ENCODE measurements at places on chromosomes 13 and 19.

GRCh38 chr19:38845374-38846024 is 4.3 kb downstream of the HNRNPL start:
- DNase-seq = no peak

GRCh38 chr13:36965767-36966166 is 33.4 kb downstream of the ALG5 start:
- no peak for DNase-seq

DNA sequence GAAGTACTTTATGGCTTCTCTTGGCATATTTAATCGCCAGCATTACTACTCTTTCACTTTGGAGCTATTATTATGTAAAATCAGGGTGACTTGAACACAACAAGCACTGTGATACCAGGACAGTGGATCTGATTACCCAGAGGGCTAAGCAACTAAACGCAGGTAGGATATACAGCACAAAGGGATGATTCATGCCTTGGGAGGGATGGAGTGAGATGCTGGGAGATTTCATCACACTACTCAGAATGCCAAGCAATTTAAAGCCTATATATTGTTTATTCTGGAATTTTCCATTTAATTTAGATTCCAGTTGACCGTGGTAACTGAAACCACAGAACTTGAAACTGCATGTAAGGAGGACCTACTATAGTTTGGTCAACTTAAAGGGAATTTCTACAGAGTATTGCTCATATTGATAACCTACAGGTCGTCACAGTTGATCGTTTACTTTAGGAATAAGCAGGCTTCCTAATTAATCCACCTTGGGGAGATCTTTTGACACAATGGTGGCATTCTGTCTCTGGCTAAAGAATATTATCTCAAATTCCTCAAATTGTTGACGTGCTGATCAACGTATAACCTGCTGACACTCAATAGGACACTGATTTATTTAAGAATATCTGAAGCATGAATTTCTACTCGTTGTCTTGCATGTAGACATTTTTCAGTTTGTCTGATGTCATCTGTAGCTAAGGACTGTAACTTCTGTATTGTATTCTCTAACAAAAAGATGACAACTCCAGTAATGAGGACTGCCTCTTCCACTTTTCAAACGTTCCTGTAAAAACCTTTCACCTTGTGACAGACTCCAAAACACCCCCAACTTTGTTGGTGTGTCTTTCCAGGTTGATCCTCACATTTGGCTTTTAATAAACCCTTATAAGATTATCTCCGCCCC is 254.2 kb downstream of the GPC5 start:
- DNase-seq = no peak

GRCh38 chr19:40724855-40725254 is 7.9 kb downstream of the ITPKC start:
- DNase-seq = no peak

DNA sequence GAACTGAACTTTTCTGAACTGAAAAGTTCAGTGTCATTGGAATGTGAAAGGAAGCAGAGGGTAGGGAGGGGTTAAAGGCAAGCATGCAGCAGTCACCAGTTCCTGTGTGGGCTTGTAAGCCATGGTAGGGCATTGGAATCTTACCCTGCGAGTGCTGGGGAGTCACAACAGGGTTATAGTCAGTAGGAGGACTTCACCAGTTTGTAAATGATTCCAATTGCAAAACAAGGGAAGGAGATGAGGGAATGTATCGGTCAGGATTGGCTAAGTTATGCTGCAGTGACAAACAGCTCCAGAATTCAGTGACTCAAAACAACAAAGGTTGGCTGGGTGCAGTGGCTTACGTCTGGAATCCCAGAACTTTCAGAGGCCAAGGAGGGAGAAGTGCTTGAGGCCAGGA is 12.8 kb downstream of the LYPD3 start:
- no peak for DNase-seq

- no peak for DNase-seq
Observed at GRCh38 chr13:30049692-30050091, 199.3 kb upstream of the UBL3 start.

DNA sequence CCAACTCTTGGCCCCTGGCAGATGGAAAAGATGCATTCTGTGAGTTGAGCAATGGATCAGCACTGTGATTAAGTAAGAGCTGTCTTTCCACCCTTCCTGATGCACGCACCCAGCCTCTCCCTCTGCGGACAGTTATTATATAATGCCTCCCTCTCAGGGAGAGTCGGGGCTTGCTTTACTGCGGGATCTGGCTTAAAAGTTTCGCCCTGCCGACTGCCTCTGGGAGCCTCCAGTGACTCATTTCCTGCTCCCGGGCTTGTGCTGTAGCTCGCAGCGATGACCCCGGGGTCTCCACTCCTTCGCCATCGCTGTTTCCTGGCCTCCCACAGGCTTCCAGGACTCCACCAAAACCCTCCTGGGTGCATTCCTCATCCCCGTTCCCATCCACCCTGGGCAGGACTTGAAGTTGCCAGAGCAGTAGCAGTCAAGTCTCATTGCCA is 107.4 kb upstream of the SLC7A1 start:
- no peak for DNase-seq

DNA sequence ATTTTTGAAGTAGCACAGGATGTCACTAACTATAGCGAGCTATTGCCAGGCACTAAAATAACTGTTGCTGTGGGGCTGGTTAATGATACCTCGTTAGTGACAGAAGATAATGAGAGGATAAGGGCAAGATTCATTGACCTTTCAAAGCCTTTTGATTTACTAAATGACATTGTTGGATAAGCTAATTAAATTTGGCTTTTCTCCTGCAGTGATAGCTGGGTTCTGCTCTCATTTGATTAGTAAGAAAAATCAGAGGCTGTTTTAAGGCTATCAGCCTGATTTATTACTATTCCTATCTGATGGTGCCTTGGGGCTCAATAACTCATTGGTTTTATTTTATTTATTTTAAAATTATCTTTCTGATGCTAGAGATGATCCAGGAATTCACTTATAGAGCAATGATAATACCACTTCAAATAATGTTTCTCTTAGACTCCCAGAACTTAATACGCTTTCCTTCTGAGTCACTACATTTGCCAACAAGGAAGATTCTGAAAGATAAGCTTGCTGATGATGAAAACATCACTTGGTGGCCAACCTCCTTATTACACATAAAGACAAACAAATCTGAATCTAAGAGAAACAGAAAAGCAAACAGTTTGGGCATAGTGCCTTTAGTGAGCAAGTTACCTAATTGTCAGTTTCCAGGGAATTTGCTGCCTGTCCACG is 501.3 kb upstream of the ARGLU1 start:
- DNase-seq = no peak

- no peak for DNase-seq
Observed at GRCh38 chr13:75694722-75695121, 58.6 kb downstream of the LMO7 start.

DNA sequence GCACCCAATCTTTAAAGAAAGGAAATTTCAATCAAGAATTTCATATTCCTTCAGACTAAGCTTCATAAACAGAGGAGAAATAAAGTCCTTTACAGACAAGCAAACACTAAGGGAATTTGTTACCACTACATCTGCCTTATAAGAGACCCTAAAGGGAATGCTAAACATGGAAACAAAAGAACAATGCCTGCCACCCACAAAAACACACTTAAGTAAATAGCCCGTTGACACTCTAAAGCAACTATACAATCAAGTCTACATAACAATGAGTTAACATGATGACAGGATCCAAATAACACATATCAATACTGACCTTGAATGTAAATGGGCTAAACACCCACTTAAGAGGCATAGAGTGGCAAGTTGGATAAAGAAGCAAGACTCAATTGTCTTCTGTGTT is 1056.9 kb upstream of the ATXN8OS start:
- DNase-seq = no peak

GRCh38 chr13:27455331-27455855 is 5.0 kb upstream of the MTIF3 start:
- DNase-seq = no peak

- DNase-seq = no peak
Observed at GRCh38 chr13:44294876-44295275, 78.7 kb upstream of the SERP2 start.

DNA sequence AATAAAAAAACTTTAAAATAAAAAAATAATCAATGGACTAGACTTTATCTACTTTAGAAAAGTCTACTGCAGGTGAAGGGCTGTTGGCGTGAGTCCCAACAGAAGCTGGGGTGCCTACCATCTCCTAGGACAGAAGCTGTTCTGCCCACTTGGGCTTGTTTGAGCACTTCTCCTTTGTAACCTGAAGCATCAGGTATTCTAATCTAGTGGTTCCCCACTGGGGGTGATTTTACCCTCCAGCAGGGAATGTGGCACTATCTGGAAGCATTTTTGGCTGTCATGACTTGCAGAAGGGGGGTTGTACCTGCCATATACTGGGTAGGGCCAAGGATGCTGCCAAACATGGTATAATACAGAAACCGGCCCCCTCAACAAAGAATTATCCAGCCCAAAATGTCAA is 16.2 kb upstream of the DOCK9 start:
- no peak for DNase-seq

All from T-helper 9 cell (primary cell).